ENCODE measurements at places on chromosomes 2 and 18. TPM values are rescaled to one million over a fixed set of nuclear protein-coding genes. Genes with fewer than 3 reads are reported as not detected.

The L3MBTL4 gene
- total RNA-seq, result 0.34 TPM

The KLF11 gene
- 9.6 TPM for total RNA-seq

The TTR gene
- total RNA-seq, result not detected

The MTCL1 gene
- 36.9 TPM for total RNA-seq

The RNF144A gene
- 29.0 TPM for total RNA-seq

The KCNS3 gene
- total RNA-seq, result 10.0 TPM

DNA sequence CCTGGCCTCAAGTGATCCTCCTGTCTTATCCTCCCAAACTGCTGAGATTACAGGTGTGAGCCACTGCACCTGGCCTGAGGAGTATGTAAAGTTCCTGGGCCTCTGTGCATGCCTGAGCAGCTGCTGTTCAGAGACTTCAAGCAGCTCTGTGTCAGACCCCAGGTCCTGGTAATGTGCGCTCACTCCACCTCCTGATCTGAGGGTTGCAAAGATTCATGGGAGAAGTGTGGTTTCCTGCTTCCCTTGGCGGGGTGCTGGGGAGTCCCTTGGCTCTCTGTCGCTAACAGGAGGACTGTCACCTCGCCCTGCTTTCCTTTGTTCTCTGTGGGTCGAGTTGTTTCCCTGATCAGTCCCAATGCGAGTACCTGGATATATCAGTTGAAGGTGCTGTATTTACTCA is 8.6 kb upstream of the IL36A start:
- H3K4me1 ChIP-seq, result no peaks in the 10 kb centered on the region
- no peak for DNase-seq
- no peaks in the 10 kb centered on the region for H3K36me3 ChIP-seq
- no peak overlapping the region for H3K27ac ChIP-seq
- no peak overlapping the region for H3K4me3 ChIP-seq
- no peaks in the 10 kb centered on the region for H3K27me3 ChIP-seq

GRCh38 chr18:56121669-56122068 is 516.7 kb downstream of the TXNL1 start:
- H3K4me3 ChIP-seq, result no peak overlapping the region
- H3K4me1 ChIP-seq, result no peaks in the 10 kb centered on the region
- DNase-seq, result no peak

DNA sequence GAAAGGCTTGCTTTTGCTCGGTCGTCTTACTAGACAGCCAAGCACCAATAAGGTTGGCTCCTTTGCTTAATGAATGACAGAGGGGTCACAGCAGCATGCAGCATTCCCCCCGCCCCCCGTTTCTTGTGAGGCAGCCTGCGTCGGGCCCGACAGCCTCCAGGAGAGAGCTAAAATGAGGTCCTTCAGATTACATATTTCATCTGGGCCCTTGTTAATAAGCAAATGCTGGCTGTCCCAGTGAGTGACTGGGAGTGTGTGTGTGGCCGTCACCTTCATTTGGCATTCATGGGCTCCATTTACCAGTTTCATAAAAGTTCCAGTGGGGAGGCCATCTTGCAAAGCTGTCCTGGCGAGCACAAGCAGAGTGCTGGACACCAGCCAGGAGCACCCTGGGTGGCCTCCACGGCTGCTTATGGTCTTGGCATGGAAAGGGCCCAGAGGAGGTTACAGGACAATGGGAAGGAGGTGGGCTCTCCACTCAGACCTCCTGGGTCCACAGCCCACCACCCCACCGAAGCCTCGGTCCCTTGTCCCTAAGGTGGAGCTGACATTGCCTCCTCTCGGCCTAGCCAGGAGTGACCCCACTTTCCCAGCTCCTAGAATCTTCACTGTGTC is 37.2 kb downstream of the ODC1 start:
- no peaks in the 10 kb centered on the region for H3K27me3 ChIP-seq
- H3K27ac ChIP-seq, result no peak overlapping the region
- no peaks in the 10 kb centered on the region for H3K36me3 ChIP-seq
- no peaks in the 10 kb centered on the region for H3K4me1 ChIP-seq
- DNase-seq, result no peak

GRCh38 chr2:185785156-185785555 is 46.6 kb downstream of the FSIP2 start:
- H3K4me3 ChIP-seq, result no peak overlapping the region
- no peak overlapping the region for H3K27ac ChIP-seq
- H3K4me1 ChIP-seq, result no peaks in the 10 kb centered on the region

DNA sequence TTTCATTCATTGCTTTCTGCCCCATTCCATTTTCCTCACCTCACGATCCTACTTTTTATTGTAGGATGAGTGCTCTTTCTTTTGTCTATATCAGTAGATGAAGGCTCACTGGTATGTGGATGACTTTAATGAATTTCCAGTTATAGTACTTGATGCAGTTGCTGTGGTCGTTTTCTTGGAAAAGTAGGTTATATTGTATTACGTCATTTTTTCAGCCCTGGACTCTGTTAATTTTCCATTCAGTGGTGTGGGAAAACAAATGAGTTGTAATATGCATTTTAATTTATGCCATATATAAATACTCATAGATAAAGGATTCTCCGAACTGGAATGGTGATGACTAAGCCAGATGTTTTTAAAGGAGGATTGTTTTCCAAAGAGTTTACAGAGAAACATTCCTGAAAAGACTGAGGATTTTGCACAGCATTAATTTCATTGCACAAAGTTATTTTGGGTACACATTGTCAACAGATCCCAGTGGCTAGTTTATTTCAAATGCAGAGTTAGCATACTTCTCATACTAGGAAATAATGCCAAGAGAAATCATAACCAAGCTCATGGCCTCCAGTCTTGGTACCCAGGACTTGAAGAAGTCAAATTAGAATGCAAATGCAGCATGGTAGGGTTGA is 189.7 kb downstream of the PAX3 start:
- H3K27ac ChIP-seq, result no peak overlapping the region
- peaks cover 18% of the 10 kb centered on the region for H3K4me1 ChIP-seq
- H3K4me3 ChIP-seq, result no peak overlapping the region
- no peaks in the 10 kb centered on the region for H3K36me3 ChIP-seq
- no peaks in the 10 kb centered on the region for H3K27me3 ChIP-seq

- no peak overlapping the region for H3K27ac ChIP-seq
- no peaks in the 10 kb centered on the region for H3K27me3 ChIP-seq
- DNase-seq, result no peak
- H3K4me3 ChIP-seq, result no peak overlapping the region
- H3K4me1 ChIP-seq, result peaks cover 9% of the 10 kb centered on the region
These were observed 122.9 kb downstream of the COPS8 start for GRCh38 chr2:237208373-237209260.
